MCF 10A (cell line): ENCODE measurements at places on chromosomes 2 and 18. TPM values are rescaled to one million over a fixed set of nuclear protein-coding genes. Genes with fewer than 3 reads are reported as not detected.

The FEV gene
- total RNA-seq, result not detected in 2 replicates

The TCF4 gene
- total RNA-seq, result 5.1 and 6.2 TPM in 2 replicates

The NT5DC4 gene
- not detected in 2 replicates for total RNA-seq

The XIRP2 gene
- total RNA-seq, result not detected in 2 replicates

The HOXD4 gene
- not detected in 2 replicates for total RNA-seq

The ELOA2 gene
- total RNA-seq, result not detected in 2 replicates

The LAMA3 gene
- total RNA-seq, result 269 and 371 TPM in 2 replicates

The CWC22 gene
- total RNA-seq, result 34.0 and 38.8 TPM in 2 replicates

The FSHR gene
- total RNA-seq, result not detected in 2 replicates

The EPB41L3 gene
- not detected in 2 replicates for total RNA-seq

The GRB14 gene
- 1.5 and 2.0 TPM in 2 replicates for total RNA-seq

The HTR2B gene
- total RNA-seq, result not detected in 2 replicates

The PSTPIP2 gene
- total RNA-seq, result 27.8 and 27.9 TPM in 2 replicates

The EPB41L5 gene
- total RNA-seq, result 19.0 and 22.8 TPM in 2 replicates

The SLC14A1 gene
- total RNA-seq, result not detected in 2 replicates

The RSAD2 gene
- 0.09 TPM in 1 of 2 replicates, not detected in the other for total RNA-seq

The EVX2 gene
- not detected in 2 replicates for total RNA-seq

The NCOA1 gene
- total RNA-seq, result 15.4 and 15.8 TPM in 2 replicates

The SLC38A11 gene
- not detected in 2 replicates for total RNA-seq

The B4GALT6 gene
- total RNA-seq, result 6.0 and 14.5 TPM in 2 replicates

The MBD5 gene
- 30.4 and 33.9 TPM in 2 replicates for total RNA-seq

The MAT2A gene
- 348 and 366 TPM in 2 replicates for total RNA-seq

The TCF23 gene
- not detected in 2 replicates for total RNA-seq
